ENCODE measurements at places on chromosomes 7 and 10. TPM values are rescaled to one million over a fixed set of nuclear protein-coding genes. Genes with fewer than 3 reads are reported as not detected.

The ASNS gene
- 9.8 TPM for polyA plus RNA-seq

The IQUB gene
- polyA plus RNA-seq: 0.32 TPM

The RAB18 gene
- 110 TPM for polyA plus RNA-seq

The GPR158 gene
- polyA plus RNA-seq: 0.04 TPM

The SPDYE8 gene
- 0.13 TPM for polyA plus RNA-seq

The TES gene
- polyA plus RNA-seq: 19.5 TPM

The RAMP3 gene
- 4.2 TPM for polyA plus RNA-seq

The NEUROD6 gene
- not detected for polyA plus RNA-seq

The LBX1 gene
- 1.3 TPM for polyA plus RNA-seq

The PNLIPRP1 gene
- not detected for polyA plus RNA-seq

The HHEX gene
- polyA plus RNA-seq: 8.9 TPM

The ZNF746 gene
- polyA plus RNA-seq: 7.3 TPM

The CRHR2 gene
- 2.5 TPM for polyA plus RNA-seq

The PAPOLB gene
- 0.04 TPM for polyA plus RNA-seq

The LRRC17 gene
- 38.6 TPM for polyA plus RNA-seq

The TWIST1 gene
- 47.4 TPM for polyA plus RNA-seq

The KLF14 gene
- polyA plus RNA-seq: 1.2 TPM

The LIPF gene
- not detected for polyA plus RNA-seq

The CCDC172 gene
- not detected for polyA plus RNA-seq

The ZNF862 gene
- 8.3 TPM for polyA plus RNA-seq

The GATA3 gene
- polyA plus RNA-seq: 11.9 TPM

The PHKG1 gene
- polyA plus RNA-seq: 27.6 TPM

The RSPH10B gene
- 0.41 TPM for polyA plus RNA-seq

The ITPRID1 gene
- 0.88 TPM for polyA plus RNA-seq

The CFAP58 gene
- polyA plus RNA-seq: 0.33 TPM

The CAV1 gene
- polyA plus RNA-seq: 249 TPM

The PDGFA gene
- polyA plus RNA-seq: 30.4 TPM

The PRLHR gene
- not detected for polyA plus RNA-seq

The WDR91 gene
- polyA plus RNA-seq: 13.7 TPM

The GDF2 gene
- polyA plus RNA-seq: not detected

The PNLIP gene
- polyA plus RNA-seq: 0.30 TPM

The SERPINE1 gene
- polyA plus RNA-seq: 3.3 TPM

The LIPN gene
- 1.8 TPM for polyA plus RNA-seq

The HTR7 gene
- 0.05 TPM for polyA plus RNA-seq
